Osteoblast (primary cell): ENCODE measurements at places on chromosomes 12 and 14. TPM values are rescaled to one million over a fixed set of nuclear protein-coding genes. Genes with fewer than 3 reads are reported as not detected.
A peak's percentile ranks its signal among the peaks of the same experiment; 100 is the strongest.

Gene GMFB
- total RNA-seq = 77.2 and 98.8 TPM in 2 replicates

GRCh38 chr14:32588448-32589320, 259.6 kb downstream of the AKAP6 start:
- H3K4me3 ChIP-seq = no peak overlapping the region
- no peak overlapping the region for H3K27ac ChIP-seq
- no peak for DNase-seq

DNA sequence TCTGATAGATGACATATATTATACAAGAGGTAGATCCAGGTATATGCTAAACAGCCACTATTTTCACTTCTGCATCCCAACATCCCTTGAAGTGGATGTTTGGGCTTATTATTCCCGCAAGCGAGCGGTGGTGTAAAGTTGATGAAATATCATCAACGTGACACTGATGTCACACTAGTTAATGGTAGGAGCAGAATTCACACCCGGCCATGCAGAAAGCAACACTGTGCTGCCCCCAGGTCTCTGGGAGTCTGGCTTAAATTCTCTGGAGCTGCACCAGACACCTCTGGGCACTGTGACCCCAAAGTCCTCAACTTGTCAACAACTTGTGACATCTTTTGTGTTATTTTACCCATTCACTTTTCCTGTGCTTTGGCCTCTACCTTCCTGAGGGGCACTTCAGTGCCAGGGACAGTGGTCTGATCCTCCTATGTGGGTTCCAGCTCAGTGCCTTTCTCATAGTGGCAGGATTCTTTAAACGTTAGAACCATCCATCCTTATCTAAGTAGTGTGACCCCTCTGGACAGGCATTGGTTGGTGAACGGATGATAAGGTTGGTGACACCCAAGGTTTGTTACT, 952 bp downstream of the DRAM1 start:
- peak; percentile 62 for DNase-seq
- H3K36me3 ChIP-seq = peaks cover 14% of the 10 kb centered on the region
- peaks cover 19% of the 10 kb centered on the region for H3K4me1 ChIP-seq
- H3K4me3 ChIP-seq = peak overlapping the region; percentile 88
- peak overlapping the region; percentile 98 for H3K27ac ChIP-seq
- H3K27me3 ChIP-seq = no peaks in the 10 kb centered on the region

DNA sequence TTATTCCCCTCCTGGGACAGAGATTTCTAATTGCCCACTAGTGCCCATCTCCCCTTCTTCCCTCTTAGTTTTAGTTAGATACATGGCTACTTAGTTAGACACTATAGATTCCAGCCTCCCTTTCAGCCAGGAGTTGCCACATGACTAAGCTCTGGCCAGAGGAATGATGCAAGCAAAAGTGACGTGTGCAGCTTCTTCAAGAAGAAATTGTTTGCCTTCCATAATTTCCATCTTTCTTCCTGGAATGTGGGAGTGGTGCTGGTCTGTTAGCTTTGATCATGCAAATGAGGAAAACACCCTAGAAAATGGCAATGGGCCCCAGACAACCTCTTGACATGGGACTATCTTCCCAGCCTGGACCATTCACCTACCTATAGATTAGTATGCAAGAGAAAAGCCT, 21.4 kb downstream of the CCDC177 start:
- H3K36me3 ChIP-seq = no peaks in the 10 kb centered on the region
- no peak overlapping the region for H3K27ac ChIP-seq
- no peak overlapping the region for H3K4me3 ChIP-seq
- H3K27me3 ChIP-seq = peaks cover 36% of the 10 kb centered on the region
- DNase-seq = peak; percentile 88

- no peaks in the 10 kb centered on the region for H3K36me3 ChIP-seq
- no peak overlapping the region for H3K4me3 ChIP-seq
- H3K27me3 ChIP-seq = no peaks in the 10 kb centered on the region
- H3K4me1 ChIP-seq = no peaks in the 10 kb centered on the region
Observed at GRCh38 chr14:89654998-89655397, 238.0 kb upstream of the FOXN3 start.

GRCh38 chr12:55720894-55721444, 776 bp downstream of the RDH5 start:
- peak; percentile 94 for DNase-seq
- H3K27me3 ChIP-seq = no peaks in the 10 kb centered on the region
- peak overlapping the region; percentile 65 for H3K27ac ChIP-seq
- peaks cover 30% of the 10 kb centered on the region for H3K36me3 ChIP-seq
- peaks cover 77% of the 10 kb centered on the region for H3K4me1 ChIP-seq

Gene TOMM20L
- not detected in 2 replicates for total RNA-seq

DNA sequence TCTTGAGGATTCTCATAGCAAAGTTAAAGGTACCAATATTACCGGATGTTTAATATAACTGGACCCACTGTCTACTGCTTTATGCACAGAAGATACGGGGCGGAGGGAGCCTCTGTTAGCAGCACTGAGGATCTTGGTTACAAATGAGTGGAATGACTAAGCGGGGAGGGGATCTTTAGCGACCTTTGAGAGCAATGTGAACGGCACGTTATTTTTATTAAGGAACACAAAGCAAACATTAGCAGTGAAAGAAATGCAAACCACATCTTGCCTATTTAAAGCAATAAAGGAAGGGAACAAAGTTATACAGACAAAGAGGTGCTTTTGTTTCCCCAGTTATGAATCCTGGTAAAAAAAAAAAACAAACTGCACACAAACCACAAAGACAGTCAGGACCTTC, 27.1 kb upstream of the PRMT8 start:
- H3K4me1 ChIP-seq = no peaks in the 10 kb centered on the region
- H3K4me3 ChIP-seq = no peak overlapping the region

Gene C1S
- 443 and 478 TPM in 2 replicates for total RNA-seq

DNA sequence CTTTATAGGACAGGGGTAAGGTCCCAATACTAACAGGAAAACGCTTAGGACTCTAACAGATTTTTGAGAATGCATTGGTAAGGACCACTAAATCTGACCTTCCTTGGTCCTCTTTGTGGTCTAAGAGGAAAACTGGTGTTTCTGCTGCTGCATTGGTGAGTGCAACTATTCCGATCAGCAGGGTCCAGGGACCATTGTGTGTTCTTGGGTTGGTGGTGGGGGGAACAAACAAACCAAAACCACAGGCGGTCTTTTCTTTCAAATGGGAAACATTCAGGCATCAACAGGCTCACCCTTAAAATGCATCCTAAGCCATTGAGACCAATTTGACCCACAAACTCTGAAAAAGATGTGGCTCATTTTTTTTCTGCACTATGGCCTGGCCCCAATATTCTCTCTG, 20.7 kb downstream of the EPYC start:
- H3K27me3 ChIP-seq = no peaks in the 10 kb centered on the region
- H3K4me1 ChIP-seq = no peaks in the 10 kb centered on the region
- no peak overlapping the region for H3K4me3 ChIP-seq
- no peak overlapping the region for H3K27ac ChIP-seq
- no peak for DNase-seq
- no peaks in the 10 kb centered on the region for H3K36me3 ChIP-seq

DNA sequence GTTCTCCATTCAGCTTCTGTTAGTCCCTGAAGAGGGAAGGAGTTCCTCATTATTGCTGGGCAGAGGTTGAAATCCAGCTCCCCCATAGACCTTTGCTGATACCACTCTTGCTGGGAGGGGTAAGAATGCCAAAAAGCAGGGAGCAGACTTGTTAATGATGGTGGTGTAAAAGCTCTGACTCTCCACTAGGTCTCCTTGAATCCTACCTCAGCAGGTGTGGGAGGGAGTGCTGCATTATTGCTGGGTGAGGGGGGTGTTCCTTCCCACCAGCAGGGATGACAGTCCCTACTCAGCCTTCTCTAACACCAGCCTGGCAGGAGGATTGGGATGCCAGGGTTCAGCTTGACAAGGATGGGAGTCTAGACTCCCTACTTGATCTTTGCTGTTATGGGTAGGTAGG, 185.8 kb upstream of the NOS1 start:
- no peak for DNase-seq
- H3K4me3 ChIP-seq = no peak overlapping the region
- no peaks in the 10 kb centered on the region for H3K27me3 ChIP-seq
- no peak overlapping the region for H3K27ac ChIP-seq
- H3K4me1 ChIP-seq = no peaks in the 10 kb centered on the region

DNA sequence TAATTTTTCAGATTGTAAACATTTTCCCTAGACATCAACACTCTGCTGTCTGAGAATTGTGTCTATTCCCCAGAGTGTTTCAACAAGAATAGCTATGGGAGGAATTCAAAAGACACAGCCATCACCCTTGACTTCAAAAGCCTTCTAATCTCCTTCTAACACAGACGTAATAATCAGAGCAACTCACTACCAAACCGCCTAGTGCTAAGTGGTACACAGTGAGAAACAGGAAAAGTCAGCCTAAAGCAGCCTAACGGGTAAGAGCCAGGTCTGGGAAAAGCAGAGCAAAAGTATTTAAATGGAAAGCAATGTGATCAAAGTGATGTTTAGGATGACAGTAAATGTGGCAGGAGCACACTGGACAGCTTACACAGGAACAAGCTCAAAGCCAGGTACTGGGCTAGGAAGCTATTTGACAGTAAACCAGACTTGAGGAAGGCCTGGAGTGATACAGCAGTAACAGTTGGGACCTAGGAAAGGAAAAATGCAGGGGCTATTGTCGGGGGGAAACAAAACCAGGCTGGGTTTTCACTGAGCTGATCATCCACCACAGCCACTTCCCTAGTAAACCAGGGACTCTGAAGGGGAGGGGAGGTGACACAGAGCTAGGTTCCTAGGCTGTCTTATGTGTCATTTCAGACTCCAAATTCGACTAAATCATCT, 29.4 kb downstream of the CORO1C start:
- no peaks in the 10 kb centered on the region for H3K27me3 ChIP-seq
- peaks cover 40% of the 10 kb centered on the region for H3K4me1 ChIP-seq
- no peak for DNase-seq
- H3K4me3 ChIP-seq = no peak overlapping the region
- H3K36me3 ChIP-seq = peaks cover 77% of the 10 kb centered on the region

GRCh38 chr14:26621364-26621763, 23.5 kb upstream of the NOVA1 start:
- H3K4me1 ChIP-seq = no peaks in the 10 kb centered on the region
- no peaks in the 10 kb centered on the region for H3K27me3 ChIP-seq
- no peaks in the 10 kb centered on the region for H3K36me3 ChIP-seq
- H3K4me3 ChIP-seq = no peak overlapping the region

Gene PROX2
- not detected in 2 replicates for total RNA-seq

- no peak overlapping the region for H3K4me3 ChIP-seq
- H3K36me3 ChIP-seq = no peaks in the 10 kb centered on the region
- no peak for DNase-seq
- no peak overlapping the region for H3K27ac ChIP-seq
- no peaks in the 10 kb centered on the region for H3K4me1 ChIP-seq
- no peaks in the 10 kb centered on the region for H3K27me3 ChIP-seq
Observed at GRCh38 chr14:29518335-29518734, 409.3 kb downstream of the PRKD1 start.

DNA sequence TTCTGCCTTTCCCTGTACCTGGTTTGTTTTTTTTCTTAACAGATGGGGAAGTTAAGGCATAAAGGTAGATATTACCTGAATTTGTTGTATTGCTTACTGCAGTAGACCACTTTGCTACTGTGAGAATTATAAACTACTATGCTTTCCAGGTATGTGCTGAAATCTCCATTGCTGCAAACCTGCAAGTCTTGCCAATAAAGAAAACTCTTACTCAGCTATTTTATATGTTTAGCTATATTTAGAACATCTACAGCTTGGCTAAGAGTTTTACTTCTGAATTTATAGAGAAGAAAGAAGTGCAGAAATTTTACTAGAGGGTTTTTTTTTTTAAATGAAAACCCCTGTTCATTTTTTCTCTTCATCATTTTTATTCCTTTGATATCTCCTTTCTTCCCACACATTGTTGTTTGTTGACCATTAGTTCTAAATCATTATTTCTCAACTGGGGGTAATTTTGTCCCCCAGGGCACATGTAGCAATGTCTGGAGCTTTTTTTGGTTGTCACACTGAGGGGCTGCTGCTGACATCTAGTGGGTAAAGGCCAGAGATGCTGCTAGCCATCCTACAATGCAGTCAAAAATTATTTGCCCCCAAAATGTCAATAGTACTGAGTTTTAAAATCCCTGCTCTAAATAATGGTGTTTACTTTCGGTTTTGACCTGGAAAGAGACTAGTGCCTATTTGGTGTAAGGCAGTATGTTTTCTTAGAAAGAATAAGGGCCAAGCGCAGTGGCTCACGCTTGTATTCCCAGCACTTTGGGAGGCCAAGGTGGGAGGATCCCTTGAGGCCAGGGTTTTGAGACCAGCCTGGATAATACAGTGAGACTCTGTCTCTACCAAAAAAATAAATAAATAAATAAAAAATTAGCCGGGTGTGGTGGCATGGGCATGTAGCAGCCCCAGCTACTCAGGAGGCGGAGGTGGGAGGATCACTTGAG, 48.6 kb downstream of the PCNX1 start:
- H3K36me3 ChIP-seq = no peaks in the 10 kb centered on the region
- H3K4me1 ChIP-seq = peaks cover 6% of the 10 kb centered on the region
- no peaks in the 10 kb centered on the region for H3K27me3 ChIP-seq
- H3K4me3 ChIP-seq = no peak overlapping the region
- H3K27ac ChIP-seq = no peak overlapping the region

GRCh38 chr12:60059180-60059579, 463.4 kb downstream of the SLC16A7 start:
- no peak overlapping the region for H3K4me3 ChIP-seq
- no peak for DNase-seq
- no peaks in the 10 kb centered on the region for H3K27me3 ChIP-seq
- H3K36me3 ChIP-seq = no peaks in the 10 kb centered on the region
- no peak overlapping the region for H3K27ac ChIP-seq
- H3K4me1 ChIP-seq = no peaks in the 10 kb centered on the region

- no peak for DNase-seq
- H3K36me3 ChIP-seq = no peaks in the 10 kb centered on the region
- H3K27me3 ChIP-seq = peaks cover 7% of the 10 kb centered on the region
- H3K4me1 ChIP-seq = no peaks in the 10 kb centered on the region
- H3K4me3 ChIP-seq = no peak overlapping the region
- H3K27ac ChIP-seq = no peak overlapping the region
Observed at GRCh38 chr12:116644806-116645205, 85.6 kb downstream of the MAP1LC3B2 start.

DNA sequence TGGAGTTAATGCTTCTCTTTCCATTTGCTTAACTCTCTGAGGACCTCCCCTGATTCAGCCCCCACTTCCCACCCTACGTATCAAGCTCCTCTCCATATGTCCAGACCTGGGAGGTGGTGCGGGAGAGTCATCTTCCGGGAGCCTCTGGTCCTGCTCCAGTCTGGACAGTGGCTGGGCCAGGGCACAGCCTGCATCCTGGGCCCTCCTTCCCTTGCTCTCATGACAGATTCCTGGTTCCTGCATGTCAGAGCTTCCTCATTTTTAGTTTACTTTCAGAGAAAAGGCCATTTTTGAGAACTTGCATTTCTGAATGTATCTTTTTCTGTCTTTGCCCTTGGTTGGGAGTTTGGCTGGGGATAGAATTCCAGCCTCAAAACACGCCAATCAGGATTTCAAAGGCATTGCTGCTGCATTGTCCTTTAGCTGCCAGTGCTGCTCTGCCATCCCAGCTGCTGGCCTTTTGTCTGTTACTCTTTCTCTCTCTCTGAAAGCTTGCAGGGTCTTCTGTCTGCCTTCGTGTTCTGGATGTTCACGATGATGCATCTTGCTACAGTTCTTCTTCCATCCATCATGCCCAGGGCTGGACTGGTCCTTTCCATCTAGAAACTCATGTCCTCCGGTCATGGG, 54.7 kb downstream of the SLC6A12 start:
- no peak for DNase-seq
- H3K27ac ChIP-seq = no peak overlapping the region
- no peaks in the 10 kb centered on the region for H3K4me1 ChIP-seq
- peaks cover 2% of the 10 kb centered on the region for H3K27me3 ChIP-seq
- H3K36me3 ChIP-seq = no peaks in the 10 kb centered on the region
- no peak overlapping the region for H3K4me3 ChIP-seq

GRCh38 chr14:105213361-105213760, 32.2 kb upstream of the NUDT14 start:
- H3K4me3 ChIP-seq = no peak overlapping the region
- no peaks in the 10 kb centered on the region for H3K4me1 ChIP-seq
- no peaks in the 10 kb centered on the region for H3K27me3 ChIP-seq
- no peak for DNase-seq
- no peak overlapping the region for H3K27ac ChIP-seq

Gene KRT79
- total RNA-seq = not detected in 2 replicates
